Activated T-helper 9 cell treated with anti-CD3 and anti-CD28 coated beads, Interleukin-2, amount 50 U/mL, for 16 hours (primary cell): ENCODE measurements at places on chromosomes 4 and X.

DNA sequence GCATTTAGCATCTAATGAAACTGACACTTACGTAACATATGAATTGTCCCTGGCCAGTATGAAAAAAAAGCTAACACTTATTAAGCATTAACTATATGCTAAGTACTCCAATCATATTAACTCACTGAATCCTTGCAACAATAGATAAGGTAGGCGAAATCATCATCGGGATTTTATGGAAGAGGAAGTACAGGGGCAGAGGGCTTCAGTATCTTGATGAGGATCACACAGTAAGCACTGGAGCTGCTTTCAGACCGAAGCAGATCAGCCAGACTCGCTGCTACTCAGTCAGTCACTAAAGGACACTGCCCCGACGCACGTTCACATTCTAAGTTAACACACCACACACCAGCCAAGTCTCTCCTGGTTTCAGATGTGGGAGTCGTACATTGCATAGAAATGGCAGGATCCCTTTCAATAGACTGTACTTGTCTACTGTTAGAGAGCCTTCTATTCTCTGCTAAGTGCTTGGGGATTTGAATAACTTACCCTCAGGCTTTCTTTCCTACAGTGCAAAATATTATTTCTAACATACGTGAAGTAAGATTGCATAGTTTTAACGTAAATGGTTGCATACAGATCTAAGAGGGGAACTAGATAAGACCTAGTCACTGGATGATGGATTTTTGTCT lies 540.2 kb upstream of the TENM3 start:
- DNase-seq = no peak

- no peak for DNase-seq
Observed at GRCh38 chrX:120334151-120334550, 22.9 kb upstream of the TMEM255A start.

- DNase-seq = no peak
Observed at GRCh38 chr4:3864742-3865721, 98.8 kb downstream of the ADRA2C start.

- DNase-seq = no peak
Observed at GRCh38 chrX:112071132-112071531, 11.4 kb downstream of the TRPC5 start.

GRCh38 chr4:188707036-188707435 lies 567.8 kb downstream of the TRIML1 start:
- no peak for DNase-seq

DNA sequence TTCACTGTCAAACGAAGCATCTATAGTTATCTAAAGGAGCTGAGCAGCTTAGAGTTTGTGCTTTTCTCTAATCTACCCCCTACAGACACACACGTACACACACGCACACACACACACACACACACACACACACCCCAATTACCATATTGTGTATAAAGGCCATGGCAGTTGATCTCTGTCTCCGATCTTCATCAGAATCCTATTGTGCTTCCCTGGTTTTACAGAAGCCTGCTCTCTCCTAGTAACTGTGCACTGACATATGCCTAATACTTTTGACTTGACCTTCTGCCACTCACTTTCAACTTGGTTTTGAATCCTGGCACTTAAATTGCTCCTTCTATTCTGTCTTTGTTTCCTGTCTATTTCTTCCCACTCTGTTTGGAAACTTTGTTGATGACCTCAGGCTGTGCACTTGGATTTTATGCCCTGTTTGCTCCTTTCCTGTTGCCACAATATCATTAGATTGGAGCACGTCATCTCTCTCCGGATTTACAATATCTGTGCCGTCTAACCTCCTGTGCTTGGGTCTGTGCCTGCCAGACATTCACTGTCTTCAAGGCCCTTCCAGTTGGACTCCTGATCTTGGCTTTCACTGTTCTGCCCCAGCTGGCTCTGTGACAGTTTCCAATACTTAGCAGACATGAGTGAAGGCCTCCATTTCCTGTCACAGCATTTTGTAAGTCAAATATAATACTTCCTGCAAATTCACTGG lies 928.1 kb downstream of the FAT4 start:
- no peak for DNase-seq

GRCh38 chr4:6773616-6774540 lies 8.6 kb upstream of the KIAA0232 start:
- DNase-seq = no peak

DNA sequence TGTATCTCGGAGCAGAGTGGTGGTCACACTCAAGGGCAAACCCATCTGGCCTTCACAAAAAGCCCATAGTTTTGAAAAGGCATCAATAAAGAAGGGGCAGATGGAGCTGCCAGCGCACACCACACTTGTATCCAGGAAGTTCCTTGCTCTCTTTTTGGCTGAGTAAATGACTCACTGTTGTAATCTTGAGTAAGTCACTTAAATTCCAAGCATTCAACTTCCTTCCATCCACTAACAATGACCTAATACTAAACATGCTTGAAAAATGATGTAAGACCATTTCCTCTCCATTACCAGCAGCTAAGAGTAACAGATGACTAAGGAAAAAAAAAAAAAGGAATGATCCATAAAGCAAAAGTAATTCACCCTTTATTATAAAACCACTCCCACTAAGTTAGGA lies 32.4 kb upstream of the MYOZ2 start:
- DNase-seq = no peak

- peak; percentile 8 for DNase-seq
Observed at GRCh38 chrX:46686003-46686645, 72.8 kb downstream of the SLC9A7 start.

- DNase-seq = no peak
Observed at GRCh38 chr4:179027569-179027968, 1585.3 kb upstream of the AGA start.

DNA sequence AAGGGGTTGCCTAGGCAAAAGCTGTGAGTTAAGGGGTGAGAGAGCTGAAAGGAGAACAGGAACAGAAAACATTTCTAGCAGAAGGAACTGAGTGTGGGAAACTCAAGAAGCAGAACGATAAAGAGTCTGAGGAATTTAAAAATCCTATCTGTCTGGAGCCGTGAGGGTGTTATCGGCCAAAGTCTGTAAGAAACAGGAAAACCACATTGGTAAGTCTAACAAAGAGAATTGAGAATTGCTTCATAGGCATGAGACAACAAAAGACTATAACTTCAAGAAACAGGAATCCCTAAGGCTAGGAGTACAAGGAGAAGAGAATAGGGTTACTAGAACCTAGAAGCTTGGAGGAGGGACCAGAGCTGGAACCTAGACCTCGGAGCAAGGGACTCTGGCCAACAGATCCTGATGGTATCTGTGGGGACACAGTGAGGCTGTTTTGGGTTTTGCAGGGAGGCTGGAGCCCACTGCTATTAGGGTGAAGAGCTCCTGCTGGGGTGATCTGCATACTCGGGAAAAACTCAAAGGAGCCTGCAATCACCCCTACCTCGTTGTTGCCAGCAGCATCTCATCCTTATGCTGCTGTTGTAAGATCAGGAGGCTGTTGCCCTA lies 175.6 kb downstream of the FBXO8 start:
- no peak for DNase-seq

DNA sequence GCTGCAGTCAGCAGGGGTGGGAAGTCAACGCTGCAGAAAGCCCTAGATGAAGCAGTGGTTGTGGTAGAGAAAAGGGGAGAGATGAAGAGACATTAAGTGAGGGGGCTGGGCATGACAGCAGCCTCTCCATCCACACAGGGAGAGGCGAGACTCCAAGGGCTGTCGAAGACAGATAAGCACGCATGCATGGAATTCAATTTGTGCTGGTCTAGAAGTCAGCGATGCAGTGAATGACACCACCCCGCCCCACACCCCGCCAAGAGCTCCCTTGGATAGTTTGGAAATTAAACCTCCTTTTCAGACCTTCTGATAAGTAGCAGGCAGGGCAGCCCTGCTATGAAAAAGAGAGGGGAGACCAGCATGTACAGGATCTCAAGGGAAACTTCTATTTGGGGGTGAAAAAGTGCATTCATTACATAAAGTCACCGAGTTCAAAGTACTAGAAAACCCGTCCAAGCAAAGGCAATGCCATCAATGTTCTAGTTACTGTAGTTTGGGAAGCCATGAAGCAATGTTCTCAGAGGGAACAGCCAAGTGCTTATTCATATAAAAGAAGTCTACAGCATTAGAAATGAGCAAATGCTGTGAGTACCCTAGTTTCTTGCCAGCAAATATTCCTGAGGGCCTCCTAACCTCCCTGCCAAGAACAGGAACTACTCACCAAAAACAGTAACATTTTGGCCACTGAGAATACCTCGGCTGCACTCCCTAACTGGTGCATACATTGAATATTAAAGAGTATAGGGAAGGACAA lies 152.3 kb upstream of the ANXA10 start:
- DNase-seq = no peak

DNA sequence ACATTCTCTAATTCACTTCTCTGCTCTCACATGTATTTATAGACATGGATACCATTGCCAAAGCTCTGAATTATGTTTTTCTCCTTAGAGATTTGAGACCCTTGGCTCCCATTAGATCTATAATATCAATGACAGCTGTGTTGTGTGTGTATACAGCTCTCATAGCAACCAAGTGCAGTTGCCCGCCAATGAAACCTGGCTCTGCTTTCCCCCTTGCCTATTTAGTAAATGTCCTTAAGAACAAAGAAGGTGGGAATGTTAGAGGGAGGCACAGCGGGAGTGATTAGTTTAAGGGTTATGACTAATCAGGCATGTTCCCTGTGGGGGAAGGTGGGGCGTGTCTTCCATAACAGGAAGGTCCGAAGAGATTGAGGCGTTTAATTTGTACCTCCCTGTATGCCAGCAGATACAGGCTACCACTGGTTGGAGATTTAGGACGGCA lies 100.5 kb upstream of the TBC1D9 start:
- no peak for DNase-seq

- DNase-seq = no peak
Observed at GRCh38 chrX:107871136-107871535, 45.5 kb downstream of the MID2 start.

- no peak for DNase-seq
Observed at GRCh38 chrX:67654301-67654700, 110.5 kb downstream of the AR start.

- no peak for DNase-seq
Observed at GRCh38 chr4:17288151-17288550, 223.7 kb downstream of the QDPR start.

DNA sequence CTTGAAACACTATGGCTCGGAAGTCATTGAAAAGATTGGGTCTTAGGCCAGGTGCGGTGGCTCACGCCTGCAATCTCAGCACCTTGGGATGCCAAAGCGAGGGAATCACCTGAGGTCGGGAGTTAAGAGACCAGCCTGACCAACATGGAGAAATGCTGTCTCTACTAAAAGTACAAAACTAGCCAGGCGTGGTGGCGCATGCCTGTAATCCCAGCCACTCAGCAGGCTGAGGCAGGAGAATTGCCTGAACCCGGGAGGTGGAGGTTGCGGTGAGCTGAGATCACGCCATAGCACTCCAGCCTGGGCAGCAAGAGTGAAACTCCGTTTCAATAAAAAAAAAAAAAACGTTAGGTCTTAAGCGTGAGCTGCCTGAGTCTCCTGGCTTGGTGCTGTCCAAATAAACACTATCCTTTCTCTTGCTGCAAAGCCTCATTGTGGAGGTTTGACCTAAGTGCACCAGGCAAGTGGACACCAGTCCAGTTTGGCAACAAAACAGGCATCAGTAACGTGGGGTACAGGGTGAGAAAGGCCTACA lies 185.9 kb downstream of the DHRSX start:
- DNase-seq = no peak

- DNase-seq = no peak
Observed at GRCh38 chr4:16695896-16696295, 202.5 kb downstream of the LDB2 start.

GRCh38 chr4:7342223-7343080 lies 92.3 kb downstream of the PSAPL1 start:
- no peak for DNase-seq

DNA sequence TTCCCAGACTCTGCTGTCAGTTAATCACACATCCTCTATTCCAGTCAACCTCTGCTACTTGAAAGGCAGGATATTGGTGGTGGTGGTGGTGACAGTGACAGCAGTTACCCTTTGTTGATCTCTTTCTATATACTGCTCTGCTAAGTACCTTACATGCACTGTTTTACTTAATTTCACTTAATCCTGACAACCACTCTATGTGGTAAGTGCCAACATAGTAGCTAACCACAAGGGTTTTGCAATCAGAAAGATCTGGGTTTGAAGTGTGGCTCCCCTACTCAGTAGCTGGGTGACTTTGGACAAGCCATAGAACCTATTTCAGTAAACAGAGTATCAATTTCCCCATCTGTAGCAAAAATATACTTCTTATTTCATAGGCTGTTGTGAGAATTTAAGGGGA lies 24.2 kb upstream of the F9 start:
- DNase-seq = no peak

DNA sequence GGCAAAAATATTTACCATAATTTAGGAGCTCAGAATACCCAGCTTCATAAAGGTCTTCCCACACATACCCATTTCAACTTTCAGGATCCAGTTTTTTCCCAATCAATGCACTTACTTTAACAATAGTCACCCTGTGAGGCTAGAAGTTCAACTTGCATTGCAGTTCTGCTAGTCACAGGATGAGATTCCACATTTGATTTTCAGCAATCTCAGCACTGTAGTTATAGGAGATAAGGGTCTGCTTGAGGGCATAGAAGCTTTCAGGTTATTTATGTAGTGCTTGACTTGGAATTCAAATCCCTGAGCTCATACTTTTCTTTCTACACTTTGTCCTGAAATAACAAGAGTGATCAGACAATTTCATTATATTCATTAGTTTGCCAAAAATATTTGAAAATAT lies 78.3 kb upstream of the IL2 start:
- DNase-seq = no peak

GRCh38 chr4:127528302-127528701 lies 104.5 kb upstream of the INTU start:
- DNase-seq = no peak

DNA sequence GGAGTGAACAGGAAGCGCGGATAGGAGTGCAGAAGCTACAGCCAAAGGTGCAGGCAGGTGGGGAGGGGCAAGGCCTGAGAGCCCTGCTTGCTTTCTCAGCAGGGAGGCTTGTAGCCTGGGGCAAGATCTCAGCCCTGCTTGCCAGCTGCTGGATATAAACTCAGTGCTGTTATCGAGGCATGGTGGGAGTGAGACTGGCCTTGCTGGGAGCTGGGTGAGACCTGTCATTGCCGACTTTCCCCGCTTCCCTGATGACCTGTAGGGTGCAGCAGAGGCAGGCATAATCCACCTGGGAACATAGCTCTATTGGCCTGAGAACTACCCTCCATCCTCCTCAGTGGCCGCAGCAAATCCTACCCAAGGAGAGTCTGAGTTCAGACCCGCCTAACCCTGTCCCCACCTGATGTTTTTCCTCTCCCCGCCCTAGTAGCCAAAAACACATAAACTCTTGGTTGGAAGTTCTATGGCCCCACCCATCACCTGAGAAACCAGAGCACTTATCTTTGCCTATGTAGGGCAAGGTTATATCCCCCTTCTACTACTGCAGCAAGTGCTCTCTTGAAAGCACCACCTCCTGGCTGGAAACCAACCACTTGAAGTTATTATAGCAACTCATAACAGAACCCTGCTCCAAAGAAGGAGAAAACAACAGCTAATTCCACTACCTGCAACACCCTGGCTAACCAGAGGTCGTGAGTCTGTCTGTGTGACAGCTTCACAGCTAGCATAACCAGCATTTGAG lies 80.7 kb downstream of the FHIP1A start:
- no peak for DNase-seq

- DNase-seq = no peak
Observed at GRCh38 chr4:44056721-44057151, 391.9 kb downstream of the KCTD8 start.
